Regular cardiac myocyte (primary cell): ENCODE measurements at places on chromosomes 2 and 18. TPM values are rescaled to one million over a fixed set of nuclear protein-coding genes. Genes with fewer than 3 reads are reported as not detected.

ANO7 gene
- total RNA-seq: 0.38 and 0.85 TPM in 2 replicates

NR4A2 gene
- 0.58 and 0.85 TPM in 2 replicates for total RNA-seq

C1D gene
- total RNA-seq: 30.7 and 33.3 TPM in 2 replicates

AQP12B gene
- not detected in 2 replicates for total RNA-seq

CYP26B1 gene
- 0.19 and 0.85 TPM in 2 replicates for total RNA-seq

OST4 gene
- total RNA-seq: 560 and 905 TPM in 2 replicates

DOK6 gene
- 0.77 and 3.7 TPM in 2 replicates for total RNA-seq

CD226 gene
- under 0.01 TPM in 2 replicates for total RNA-seq

AQP12A gene
- not detected in 2 replicates for total RNA-seq

NCKAP1 gene
- 165 and 181 TPM in 2 replicates for total RNA-seq

ERMN gene
- total RNA-seq: 0.19 and 0.28 TPM in 2 replicates

RTP5 gene
- not detected in 2 replicates for total RNA-seq

NAB1 gene
- total RNA-seq: 60.2 and 130 TPM in 2 replicates

NEB gene
- under 0.01 and 0.28 TPM in 2 replicates for total RNA-seq

AMER3 gene
- not detected in 2 replicates for total RNA-seq

MYOM1 gene
- 0.38 and 5.6 TPM in 2 replicates for total RNA-seq

TMEM247 gene
- total RNA-seq: not detected in 2 replicates

CD207 gene
- not detected in 2 replicates for total RNA-seq

CHST9 gene
- under 0.01 TPM in 2 replicates for total RNA-seq

HTR2B gene
- 1.9 and 13.0 TPM in 2 replicates for total RNA-seq

KLHL30 gene
- 1.7 and 9.9 TPM in 2 replicates for total RNA-seq

STAMBP gene
- total RNA-seq: 25.7 and 33.0 TPM in 2 replicates

UCN gene
- 0.38 and 1.1 TPM in 2 replicates for total RNA-seq

DCDC2C gene
- not detected in 2 replicates for total RNA-seq

DNER gene
- total RNA-seq: under 0.01 and 3.4 TPM in 2 replicates

NTSR2 gene
- not detected in 2 replicates for total RNA-seq
